PC-9 (cell line): ENCODE measurements at places on chromosomes 1 and 21. TPM values are rescaled to one million over a fixed set of nuclear protein-coding genes. Genes with fewer than 3 reads are reported as not detected.

The OLFML3 gene
- total RNA-seq = 0.45 and 0.52 TPM in 2 replicates

The FCMR gene
- total RNA-seq = 0.63 and 1.2 TPM in 2 replicates

The SPATA46 gene
- total RNA-seq = not detected in 2 replicates

The TRIM45 gene
- total RNA-seq = 10.0 and 10.2 TPM in 2 replicates

The EFNA4 gene
- total RNA-seq = 14.0 and 17.3 TPM in 2 replicates

The FCGR2B gene
- not detected in 2 replicates for total RNA-seq

The RGS18 gene
- total RNA-seq = not detected in 2 replicates

The GMEB1 gene
- 8.9 and 9.7 TPM in 2 replicates for total RNA-seq

The IL23R gene
- total RNA-seq = not detected in 2 replicates

The HEYL gene
- total RNA-seq = 0.17 and 0.35 TPM in 2 replicates

The TAL1 gene
- total RNA-seq = not detected in 2 replicates

The OR6N1 gene
- not detected in 2 replicates for total RNA-seq

The MX2 gene
- total RNA-seq = 2.5 and 3.4 TPM in 2 replicates

The FAM72B gene
- total RNA-seq = 17.7 and 19.4 TPM in 2 replicates

The EVI5 gene
- total RNA-seq = 32.0 and 33.9 TPM in 2 replicates

The BLACAT1 gene
- total RNA-seq = 12.7 and 13.5 TPM in 2 replicates

The AKNAD1 gene
- total RNA-seq = not detected in 2 replicates

The TCP10L gene
- 0.68 TPM in 1 of 2 replicates, not detected in the other for total RNA-seq

The TMEM52 gene
- total RNA-seq = 7.4 and 8.5 TPM in 2 replicates

The OR2T12 gene
- not detected in 2 replicates for total RNA-seq

The IFNLR1 gene
- 5.5 and 8.1 TPM in 2 replicates for total RNA-seq

The NBPF8 gene
- total RNA-seq = 8.9 TPM in 2 replicates

The LAMB3 gene
- 90.0 and 142 TPM in 2 replicates for total RNA-seq

The HSD3B1 gene
- total RNA-seq = 0.39 TPM in 1 of 2 replicates, not detected in the other

The TEDDM1 gene
- total RNA-seq = not detected in 2 replicates

The OTUD7B gene
- 30.2 and 30.7 TPM in 2 replicates for total RNA-seq

The FGGY gene
- 17.8 and 22.5 TPM in 2 replicates for total RNA-seq

The UBXN10 gene
- 9.4 and 11.9 TPM in 2 replicates for total RNA-seq

The PLXNA2 gene
- total RNA-seq = 10.2 and 15.6 TPM in 2 replicates

The PAQR6 gene
- total RNA-seq = 12.3 and 14.1 TPM in 2 replicates

The TNNT2 gene
- total RNA-seq = 4.8 and 6.4 TPM in 2 replicates

The NBPF11 gene
- total RNA-seq = 12.9 and 15.3 TPM in 2 replicates

The ZC3H12A gene
- 18.7 and 18.9 TPM in 2 replicates for total RNA-seq

The KTI12 gene
- 9.5 and 11.7 TPM in 2 replicates for total RNA-seq

The NHLH1 gene
- total RNA-seq = 0.26 TPM in 1 of 2 replicates, not detected in the other
